MG63 (cell line): ENCODE measurements at places on chromosomes 5 and 9. TPM values are rescaled to one million over a fixed set of nuclear protein-coding genes. Genes with fewer than 3 reads are reported as not detected.

GRCh38 chr5:117220730-117221129, 646.1 kb upstream of the SEMA6A start:
- peak; percentile 5 for DNase-seq

CCNJL gene
- total RNA-seq: 0.16 and 8.6 TPM in 2 replicates

DNA sequence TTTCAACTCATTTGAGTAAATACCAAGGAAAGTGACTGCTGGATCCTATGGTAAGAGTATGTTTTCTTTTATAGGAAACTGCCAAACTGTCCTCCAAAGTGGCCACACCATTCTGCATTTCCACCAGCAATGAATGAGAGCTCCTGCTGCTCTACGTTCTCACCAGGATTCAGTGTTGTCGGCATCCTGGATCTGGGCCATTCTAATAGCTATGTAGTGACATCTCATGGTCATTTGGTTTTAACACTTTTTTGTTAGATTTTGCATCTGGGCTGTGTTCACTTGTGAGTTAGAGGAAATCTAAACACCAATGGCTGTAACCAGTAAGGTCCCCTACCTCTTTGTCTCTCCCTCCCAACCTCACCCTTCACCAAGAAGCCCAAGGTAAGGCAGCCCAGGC, 115.9 kb downstream of the ATPSCKMT start:
- peak; percentile 21 for DNase-seq

DNA sequence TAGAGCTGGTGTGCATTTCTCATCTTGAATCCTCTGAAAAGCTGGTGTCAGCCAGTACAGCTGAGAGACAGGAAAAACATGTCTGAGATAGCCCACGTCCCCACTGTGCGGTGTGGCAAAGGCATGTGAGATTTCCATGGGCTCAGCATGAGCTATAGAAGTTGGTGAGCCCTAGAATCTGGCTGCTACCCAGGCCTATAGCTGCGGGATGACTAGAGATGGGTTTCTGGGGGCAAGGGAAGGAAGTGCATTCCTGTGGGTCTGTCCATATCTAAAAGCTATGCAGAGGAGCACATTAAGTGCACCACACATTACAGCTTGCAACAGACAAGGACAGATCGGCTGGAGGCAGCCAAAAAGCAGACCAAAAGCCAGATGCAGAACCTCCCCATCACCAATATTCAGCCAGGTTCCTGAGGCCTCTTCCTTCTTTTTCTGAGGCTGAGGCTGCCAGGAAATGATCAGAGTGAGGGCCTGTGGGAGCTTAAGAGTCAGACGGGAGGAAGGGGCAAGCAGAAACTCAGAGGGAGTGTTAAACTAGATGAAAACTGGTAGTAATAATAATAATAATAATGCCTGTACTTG, 55.8 kb upstream of the RANBP3L start:
- peak; percentile 32 for DNase-seq

GRCh38 chr5:129459450-129459776, 685 bp upstream of the ADAMTS19 start:
- DNase-seq: no peak

DNA sequence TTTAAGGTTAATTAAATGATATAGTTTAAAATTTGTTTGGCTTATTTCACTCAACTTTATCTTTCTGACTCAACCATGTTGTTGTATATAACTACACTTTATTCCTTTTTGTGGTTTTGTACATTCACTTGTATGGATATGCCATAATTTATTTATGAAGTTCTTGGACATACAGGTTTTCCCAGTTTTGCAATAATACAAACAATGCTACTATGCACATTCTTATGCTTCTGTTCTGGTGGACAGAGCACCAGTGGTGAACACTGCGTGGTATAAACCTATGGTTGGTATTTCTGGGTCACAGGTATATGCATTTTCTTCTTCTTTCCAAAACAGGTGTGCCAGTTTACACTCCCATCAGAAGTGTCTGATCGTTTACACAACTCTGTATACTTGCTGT, 35.7 kb upstream of the TRIM14 start:
- no peak for DNase-seq

- DNase-seq: no peak
These were observed 186.7 kb downstream of the KIAA0825 start for GRCh38 chr5:94431696-94432095.
